ENCODE measurements at places on chromosomes 1 and 21. TPM values are rescaled to one million over a fixed set of nuclear protein-coding genes. Genes with fewer than 3 reads are reported as not detected.

The ADGRL4 gene
- total RNA-seq, result 121 TPM

The SPSB1 gene
- 68.9 TPM for total RNA-seq

The TMEM61 gene
- 0.25 TPM for total RNA-seq

The GUCA2A gene
- total RNA-seq, result not detected

The CCDC28B gene
- total RNA-seq, result 24.4 TPM

The MYBPH gene
- not detected for total RNA-seq

The KLF17 gene
- not detected for total RNA-seq

The PTAFR gene
- total RNA-seq, result 0.13 TPM

The OLIG2 gene
- not detected for total RNA-seq

The LCE2C gene
- total RNA-seq, result not detected

The ANXA9 gene
- not detected for total RNA-seq

The OR2L3 gene
- not detected for total RNA-seq

The AVPR1B gene
- not detected for total RNA-seq

The MAP3K21 gene
- 0.90 TPM for total RNA-seq

The RABGAP1L gene
- 25.4 TPM for total RNA-seq

The HPCAL4 gene
- not detected for total RNA-seq

The PPIAL4G gene
- not detected for total RNA-seq

The KRTAP12-2 gene
- total RNA-seq, result not detected

The OPTC gene
- total RNA-seq, result not detected

The SLC44A5 gene
- total RNA-seq, result 1.0 TPM

The FGR gene
- 0.25 TPM for total RNA-seq

The COL11A1 gene
- total RNA-seq, result under 0.01 TPM

The RIPPLY3 gene
- under 0.01 TPM for total RNA-seq

The TTC24 gene
- not detected for total RNA-seq

The DYNLT5 gene
- 0.77 TPM for total RNA-seq

The NID1 gene
- 328 TPM for total RNA-seq

The SDC3 gene
- 58.0 TPM for total RNA-seq
